ENCODE measurements at places on chromosomes 11 and 22.

DNA sequence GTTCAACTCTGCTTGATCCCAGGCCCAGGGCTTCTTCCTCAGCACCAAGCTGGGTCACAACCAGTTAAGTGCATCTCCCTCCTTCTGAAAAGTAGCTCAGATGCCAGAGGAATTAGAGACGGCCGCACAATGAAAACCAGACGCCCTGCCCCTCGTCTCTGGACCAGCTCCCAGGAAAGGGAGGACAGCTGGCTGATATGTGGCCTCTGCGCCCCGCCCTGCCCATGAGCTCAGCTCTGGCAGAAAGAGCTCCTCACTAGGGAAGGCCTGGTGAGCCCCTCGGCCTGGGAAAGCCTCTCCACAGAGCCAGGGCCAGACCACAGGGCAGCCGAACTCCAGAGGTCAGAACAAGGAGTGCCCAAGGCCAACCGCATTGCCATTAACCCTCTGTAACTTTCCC lies 18.1 kb upstream of the SCGB1A1 start:
- DNase-seq: no peak

GRCh38 chr22:44211946-44212930 lies 31.5 kb downstream of the PARVG start:
- DNase-seq: no peak

DNA sequence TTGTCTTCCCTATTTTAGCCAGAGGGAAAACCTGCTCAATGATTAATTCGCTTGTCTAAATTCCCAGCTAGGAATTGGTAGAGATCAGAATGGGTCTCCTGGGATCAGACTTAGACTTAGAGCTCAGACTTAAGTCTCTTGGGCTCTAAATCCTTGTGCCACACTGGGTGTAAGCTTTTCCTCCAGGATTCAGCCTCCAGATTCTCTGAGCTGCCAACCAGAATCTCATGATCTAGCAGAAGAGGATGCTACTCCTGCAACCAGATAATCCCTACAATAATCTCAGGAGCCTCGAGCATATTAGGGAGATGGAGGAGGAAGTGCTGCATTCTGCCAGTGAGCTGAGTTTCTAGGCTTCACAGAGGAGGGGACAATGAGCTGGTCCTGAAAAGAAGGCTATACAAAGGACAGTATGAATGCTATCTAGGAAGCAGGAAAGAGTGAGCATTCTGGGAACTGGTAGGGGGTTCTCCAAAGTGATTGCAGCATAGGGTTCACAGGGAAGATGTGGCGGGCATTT lies 211.6 kb upstream of the SESN3 start:
- DNase-seq: no peak

- no peak for DNase-seq
Measured at GRCh38 chr11:28673691-28674432, 565.7 kb downstream of the METTL15 start.

GRCh38 chr11:133228471-133229329 lies 303.6 kb downstream of the OPCML start:
- no peak for DNase-seq

GRCh38 chr11:80473562-80473961 lies 1032.7 kb upstream of the TENM4 start:
- no peak for DNase-seq

GRCh38 chr11:21636561-21636960 lies 556.3 kb upstream of the ANO5 start:
- DNase-seq: no peak

DNA sequence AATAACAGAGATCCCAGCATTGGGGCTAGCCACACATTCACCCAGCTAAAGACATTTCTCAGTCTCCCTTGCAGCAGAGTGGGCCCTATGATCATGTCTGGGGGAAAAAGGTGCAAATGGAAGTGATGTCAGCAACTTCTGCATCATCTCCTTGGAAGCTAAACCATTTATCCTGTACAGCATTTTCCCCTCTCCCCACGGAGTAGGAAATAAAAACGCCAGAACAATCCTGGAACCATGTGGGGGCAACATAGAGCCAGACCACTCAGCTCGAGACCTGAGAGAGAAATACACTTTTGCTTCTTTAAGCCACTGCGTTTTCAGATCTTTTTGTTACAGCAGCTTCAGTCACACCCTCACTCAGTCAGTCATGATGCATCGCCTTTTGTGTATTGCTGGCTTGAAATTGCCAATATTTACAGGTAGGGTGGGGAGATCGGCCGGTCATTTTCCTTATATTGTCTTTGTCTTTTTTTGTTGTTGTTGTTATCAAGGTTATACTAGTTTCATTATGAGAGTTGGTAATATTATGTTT lies 9.1 kb upstream of the RAC2 start:
- no peak for DNase-seq

DNA sequence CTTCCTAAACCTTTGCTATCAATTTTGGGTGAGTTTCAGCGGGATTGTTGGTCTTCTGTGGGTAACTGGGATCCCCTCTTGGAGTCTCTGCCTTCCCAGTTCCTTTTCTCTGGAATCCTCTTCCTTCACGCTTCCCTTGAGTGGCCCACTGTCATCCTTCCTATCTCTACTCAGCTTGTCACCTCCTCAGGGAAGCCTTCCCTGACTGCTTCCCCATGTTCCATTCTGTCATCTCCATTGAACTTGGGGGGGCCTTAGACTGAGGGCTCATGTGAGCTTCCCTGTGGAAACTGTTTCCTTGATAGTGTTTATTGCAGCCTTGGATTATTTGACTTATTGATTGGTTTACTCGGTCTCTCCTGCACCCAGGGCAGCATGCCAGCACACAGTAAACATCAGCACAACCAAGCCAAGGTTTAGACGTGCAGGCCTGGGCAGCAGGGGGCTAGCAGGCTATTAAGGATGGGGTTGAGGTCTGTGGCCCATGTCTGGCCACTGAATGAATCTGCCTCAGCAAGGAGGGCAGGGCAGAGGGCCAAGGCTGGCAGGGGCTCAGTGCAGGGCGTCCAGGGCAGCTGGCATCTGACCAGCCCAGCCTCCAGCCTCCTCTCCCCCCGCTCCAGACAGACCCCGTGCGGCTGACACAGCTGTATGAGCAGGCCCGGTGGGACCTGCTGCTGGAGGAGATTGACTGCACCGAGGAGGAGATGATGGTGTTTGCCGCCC lies 7.2 kb downstream of the TRPT1 start:
- no peak for DNase-seq
